ENCODE measurements at places on chromosomes 4 and X. TPM values are rescaled to one million over a fixed set of nuclear protein-coding genes. Genes with fewer than 3 reads are reported as not detected.

GRCh38 chrX:20913760-20914159, 460.5 kb upstream of the CNKSR2 start:
- DNase-seq, result no peak

DNA sequence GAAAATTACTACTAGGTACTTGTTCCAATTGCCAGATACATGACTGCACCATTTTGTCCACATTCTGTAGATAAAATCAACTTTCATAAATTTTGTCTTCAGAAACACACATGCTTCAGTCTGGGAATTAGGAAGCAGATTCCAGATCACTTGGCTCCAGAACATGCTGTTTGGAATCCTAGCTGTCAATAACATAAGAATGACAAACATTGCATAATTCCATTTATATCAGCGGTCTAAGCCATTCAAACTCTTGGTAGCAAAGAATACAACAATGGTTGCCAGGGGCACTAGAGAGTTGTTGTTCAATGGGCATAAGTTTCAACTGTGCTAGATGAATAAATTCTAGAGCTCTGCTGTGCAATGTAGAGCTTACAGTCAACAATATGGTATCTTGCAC, 1112.1 kb upstream of the AGA start:
- DNase-seq, result no peak

DNA sequence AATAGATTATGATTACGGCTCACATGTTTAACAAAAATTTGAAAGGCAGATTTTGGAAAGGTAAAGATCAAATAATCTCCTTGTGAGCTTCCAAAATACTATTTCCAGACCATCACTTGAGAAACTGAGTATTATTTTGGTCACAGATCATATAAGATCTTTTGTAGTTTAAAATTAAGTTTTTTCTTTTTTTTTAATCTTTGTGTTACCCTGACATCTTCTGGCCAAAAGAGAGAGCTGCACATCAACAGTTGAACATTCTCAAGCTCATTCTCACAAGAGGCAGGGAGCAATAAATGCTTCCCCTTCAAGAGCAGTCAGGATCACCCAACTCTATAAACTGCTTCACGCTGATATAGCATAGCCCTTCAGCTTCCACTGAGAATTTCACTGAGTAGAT, 15.9 kb downstream of the TMEM192 start:
- peak; percentile 6 for DNase-seq

GRCh38 chrX:44884944-44885343, 12.0 kb downstream of the KDM6A start:
- no peak for DNase-seq

DNA sequence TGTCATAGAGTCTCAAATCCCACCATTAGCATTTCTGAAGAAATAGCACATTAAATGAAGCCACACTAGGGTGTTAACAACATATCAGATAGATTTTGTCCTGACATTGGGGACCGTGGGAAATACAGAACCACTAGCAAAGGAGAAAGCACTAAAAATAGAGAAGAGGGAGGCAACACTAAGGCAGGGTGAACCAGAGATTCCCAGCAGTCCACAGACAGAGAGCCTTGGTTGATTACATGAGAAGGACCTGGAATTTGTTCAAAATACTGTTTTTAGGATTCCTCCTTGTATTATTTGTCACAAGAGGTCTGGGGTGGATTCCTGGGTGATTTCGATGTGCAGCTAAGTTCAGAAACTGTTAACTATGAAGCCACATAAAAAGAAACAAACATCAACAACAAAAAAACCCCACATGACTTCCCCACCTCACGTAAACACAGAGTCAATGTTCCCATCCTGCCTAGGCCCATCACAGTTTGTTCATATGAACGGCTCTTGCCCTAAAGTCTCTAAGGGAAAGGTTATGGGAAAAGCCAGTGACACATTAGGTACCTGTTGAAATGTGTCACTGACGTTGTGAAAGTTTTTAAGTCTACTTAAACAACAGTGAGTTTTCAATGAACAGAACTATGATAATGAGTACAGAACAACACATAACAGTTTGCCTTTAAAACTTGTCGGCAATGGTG, 23.6 kb upstream of the GRSF1 start:
- DNase-seq, result no peak

GRCh38 chr4:144820011-144820727, 174.2 kb downstream of the HHIP start:
- no peak for DNase-seq

- DNase-seq, result no peak
Observed at GRCh38 chr4:8203052-8203401, 3.9 kb downstream of the SH3TC1 start.

DNA sequence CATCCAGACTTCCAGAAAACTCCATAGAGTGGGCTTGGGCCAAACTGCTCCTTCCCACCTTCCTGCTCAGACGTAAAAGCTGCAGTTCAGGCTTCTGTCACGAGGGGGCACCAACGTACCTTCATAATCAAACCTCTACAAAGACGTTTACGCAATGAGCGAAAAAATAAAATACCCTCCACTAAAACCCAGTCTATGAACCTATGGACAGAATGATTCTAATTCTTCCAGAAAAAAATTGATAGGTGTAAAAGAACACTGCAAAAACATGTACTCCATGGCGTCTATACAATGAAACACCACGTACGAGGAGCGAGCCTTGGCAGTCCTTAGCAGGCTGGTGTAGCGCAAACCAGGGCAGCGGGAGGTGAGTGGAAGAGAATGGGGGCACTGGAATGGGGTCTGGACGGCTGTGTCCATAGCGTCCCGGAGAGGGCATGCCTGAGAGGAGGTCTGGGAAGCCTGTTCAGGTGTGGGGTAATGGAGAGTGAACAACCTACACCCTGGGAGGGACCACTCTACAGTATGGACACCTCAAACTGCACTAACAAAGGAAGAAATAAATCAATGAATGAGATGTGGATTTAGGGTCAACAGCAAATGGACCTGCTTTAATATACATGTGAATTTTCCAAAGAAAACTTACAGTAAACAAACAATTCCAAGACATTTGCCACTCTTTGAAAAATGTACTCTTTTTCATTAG, 14.4 kb upstream of the RAB40A start:
- DNase-seq, result peak; percentile 31

DNA sequence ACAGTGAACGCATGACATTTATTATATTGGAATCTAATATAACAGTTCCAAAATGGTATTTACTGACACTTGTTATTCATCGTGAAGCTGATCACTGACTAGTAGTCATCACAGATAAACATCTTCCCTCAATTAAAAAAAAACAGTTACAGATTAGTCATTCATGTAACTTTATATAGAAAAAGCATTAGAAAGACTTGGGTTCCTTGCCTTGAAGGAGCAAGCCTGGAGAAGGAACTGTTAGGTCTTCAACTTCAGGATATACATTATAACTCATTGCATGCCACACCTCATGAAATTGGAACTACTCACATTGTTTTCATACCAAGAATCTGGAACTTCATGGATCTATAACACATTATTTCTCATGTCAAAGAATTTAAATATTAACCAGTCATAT, 317.7 kb downstream of the CCSER1 start:
- DNase-seq, result no peak

The EREG gene
- polyA plus RNA-seq, result not detected

The STS gene
- 0.21 TPM for polyA plus RNA-seq

DNA sequence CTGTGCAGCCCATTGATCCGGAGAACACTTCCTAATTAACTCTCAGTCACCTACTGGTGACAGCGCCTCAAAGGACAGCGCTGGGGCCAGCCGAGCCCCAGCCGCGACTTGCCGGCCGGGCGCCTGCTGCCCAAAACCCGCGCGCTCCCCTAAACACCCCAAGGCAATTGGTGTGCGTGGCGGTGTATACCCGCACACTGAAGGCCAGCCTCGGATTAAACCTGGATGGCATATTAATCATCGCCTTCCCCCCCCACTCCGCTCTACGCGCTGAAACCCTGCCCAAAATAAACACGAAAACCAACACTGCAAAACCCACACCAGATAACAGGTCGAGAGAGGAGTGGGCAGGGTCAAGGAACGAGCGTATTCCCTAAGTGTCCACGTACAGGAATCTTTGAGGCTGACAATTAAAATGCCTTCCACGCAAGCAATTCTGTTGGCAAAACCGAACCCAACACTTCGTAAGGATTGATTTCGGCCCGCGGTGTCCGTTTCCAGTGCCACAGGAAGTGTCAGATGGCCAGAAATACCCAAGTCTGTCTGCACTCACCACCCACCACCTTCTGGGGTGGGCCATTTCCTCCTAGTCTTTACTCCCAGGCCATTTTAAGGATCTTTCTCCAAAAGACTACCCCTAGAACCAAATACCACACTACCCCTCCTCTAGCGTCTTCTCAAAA, 2.7 kb downstream of the BCOR start:
- DNase-seq, result no peak

The CXCR3 gene
- polyA plus RNA-seq, result 1.5 TPM

DNA sequence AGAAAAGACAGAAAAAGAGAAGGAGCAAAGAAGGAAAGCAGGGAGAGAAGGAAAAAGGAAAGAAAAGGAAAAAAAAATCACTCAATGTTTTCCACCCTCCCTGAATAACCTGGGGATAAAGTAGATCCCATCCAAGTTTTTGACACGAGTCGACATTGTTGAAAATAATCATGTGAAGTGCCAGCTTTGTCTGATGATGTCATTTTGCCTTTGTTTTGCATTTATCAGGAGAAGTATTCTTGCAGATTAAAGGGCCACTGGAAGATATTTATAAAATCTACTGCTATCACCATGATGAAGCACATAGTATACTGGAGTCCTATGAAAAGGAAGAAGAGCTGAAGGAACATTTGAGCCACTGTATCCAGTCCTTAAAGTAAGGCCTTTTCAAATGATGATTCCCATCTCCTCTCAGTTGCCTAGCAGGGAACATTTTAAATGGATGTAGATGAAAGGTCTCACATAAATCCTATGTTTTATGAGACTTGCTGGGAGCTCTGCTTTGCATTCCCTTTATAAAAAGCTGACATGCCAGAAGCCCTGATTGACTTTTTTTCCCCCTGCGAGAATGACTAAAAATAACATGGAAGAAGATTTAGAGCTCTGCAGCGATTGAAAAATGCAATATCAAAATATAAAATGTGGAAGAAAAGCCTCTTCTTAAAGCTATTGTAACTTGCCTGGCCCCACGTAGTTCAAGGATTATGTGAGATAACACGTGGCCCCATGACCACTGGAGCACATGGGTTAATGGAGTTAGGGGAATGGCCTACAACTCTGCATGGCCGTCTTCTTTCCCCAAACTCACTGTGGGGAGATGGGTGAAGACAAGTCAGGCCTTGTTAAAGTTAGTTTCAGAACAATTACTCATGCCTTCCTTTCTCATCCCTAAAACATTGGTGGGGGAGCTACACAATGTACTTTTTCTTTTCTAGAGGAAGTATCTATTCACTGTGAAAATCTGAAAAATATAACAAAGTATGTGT, 77.5 kb downstream of the INTS12 start:
- DNase-seq, result no peak

The ATP11C gene
- 4.5 TPM for polyA plus RNA-seq

The MAGEA3 gene
- not detected for polyA plus RNA-seq

The ANXA5 gene
- 91.0 TPM for polyA plus RNA-seq

The GABRE gene
- not detected for polyA plus RNA-seq

The HSD17B13 gene
- polyA plus RNA-seq, result not detected

DNA sequence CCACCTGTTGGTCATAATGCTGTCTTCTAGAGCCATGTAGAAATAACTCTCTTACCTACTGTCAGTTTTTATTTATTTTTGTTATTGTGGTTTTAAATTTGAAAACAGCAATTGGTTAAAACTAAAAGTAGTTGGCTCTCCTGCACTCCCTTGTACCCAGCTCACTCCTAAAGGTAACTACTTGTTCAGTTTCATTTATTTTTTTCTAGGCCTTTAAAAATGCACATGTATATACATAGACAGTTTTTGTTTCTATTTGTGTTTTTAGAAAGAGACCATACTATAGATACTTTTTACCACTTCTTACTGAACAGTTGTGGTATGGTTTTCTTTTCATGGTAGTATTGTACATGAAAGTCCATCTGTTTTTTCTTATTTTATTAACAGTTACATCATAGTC, 16.8 kb downstream of the SMAD1 start:
- no peak for DNase-seq

- DNase-seq, result no peak
Observed at GRCh38 chr4:67899096-67899495, 15.3 kb upstream of the TMPRSS11D start.

DNA sequence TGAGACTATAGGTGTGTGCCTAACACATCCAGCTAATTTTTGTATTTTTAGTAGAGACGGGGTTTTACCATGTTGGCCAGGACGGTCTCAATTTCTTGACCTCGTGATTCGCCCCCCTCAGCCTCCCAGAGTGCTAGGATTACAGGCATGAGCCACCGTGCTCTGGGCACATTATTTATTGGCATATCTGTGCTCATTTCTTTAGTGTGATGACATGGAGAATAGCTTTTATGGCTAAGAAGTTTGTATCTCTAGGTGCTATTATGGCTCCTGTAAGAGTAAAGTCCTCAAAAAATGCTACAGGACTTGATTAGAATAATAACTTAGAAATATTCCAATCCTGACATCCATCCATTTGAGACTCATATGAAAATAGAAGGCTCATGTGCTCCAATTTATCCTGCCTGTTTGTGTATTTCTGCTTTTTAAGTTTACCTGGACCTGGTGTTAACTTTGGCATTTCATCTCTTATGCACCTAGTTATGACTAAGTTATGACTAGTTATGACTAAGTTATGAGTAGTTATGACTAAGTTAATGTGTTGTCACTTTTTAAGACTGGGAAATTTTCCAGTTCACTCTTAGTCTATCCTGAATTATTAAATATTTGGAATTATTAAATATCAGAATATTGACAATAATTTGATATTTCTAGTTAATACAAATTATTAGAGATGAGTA, 36.4 kb upstream of the UNC5C start:
- no peak for DNase-seq

DNA sequence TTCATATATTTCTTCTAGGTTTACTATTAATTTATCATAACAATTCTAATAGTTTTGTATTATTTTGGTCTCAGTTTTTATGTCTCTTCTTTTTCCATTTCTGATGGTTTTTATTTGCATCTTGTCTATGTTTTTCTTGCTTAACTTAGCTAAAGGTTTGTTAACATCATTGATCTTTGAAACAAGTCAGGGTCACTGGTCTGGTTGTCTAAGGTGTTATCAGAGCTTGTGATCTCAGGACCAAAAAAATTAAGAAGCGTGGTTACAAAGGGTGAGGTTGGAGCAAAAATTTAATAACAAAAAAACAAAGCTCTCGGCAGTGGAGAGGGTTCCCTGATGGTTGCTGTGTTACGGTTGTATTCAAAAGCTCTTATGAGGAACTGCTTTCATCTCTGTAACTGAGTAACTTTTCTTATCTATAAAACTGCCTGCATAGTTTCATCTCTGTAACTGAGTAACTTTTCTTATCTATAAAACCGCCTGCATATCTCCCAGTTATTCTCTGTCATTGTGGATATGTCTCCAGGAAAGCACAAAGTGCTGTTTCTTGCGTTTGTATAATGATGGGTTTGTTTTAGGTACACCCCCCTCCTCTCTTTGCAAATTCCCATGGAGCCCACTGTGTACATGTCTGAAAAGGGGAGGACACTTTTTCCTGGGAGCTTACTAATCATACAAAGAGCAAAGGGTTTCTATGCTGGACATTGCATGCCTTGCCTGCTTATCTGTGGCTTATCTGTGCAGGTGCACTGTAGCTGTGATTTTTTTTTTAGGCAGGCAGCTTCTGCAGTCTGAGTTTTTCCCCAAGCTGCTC, 62.4 kb upstream of the UGT2B15 start:
- DNase-seq, result no peak

Measured in naive thymus-derived CD4-positive, alpha-beta T cell (primary cell).